ENCODE measurements at places on chromosomes 2 and 18.
A peak's percentile ranks its signal among the peaks of the same experiment; 100 is the strongest.

GRCh38 chr2:183078163-183078463 is 434 bp upstream of the DUSP19 start:
- H3K4me3 ChIP-seq: peak overlapping the region; percentile 78
- no peak for DNase-seq
- peaks cover 11% of the 10 kb centered on the region for H3K27me3 ChIP-seq
- no peaks in the 10 kb centered on the region for H3K36me3 ChIP-seq

DNA sequence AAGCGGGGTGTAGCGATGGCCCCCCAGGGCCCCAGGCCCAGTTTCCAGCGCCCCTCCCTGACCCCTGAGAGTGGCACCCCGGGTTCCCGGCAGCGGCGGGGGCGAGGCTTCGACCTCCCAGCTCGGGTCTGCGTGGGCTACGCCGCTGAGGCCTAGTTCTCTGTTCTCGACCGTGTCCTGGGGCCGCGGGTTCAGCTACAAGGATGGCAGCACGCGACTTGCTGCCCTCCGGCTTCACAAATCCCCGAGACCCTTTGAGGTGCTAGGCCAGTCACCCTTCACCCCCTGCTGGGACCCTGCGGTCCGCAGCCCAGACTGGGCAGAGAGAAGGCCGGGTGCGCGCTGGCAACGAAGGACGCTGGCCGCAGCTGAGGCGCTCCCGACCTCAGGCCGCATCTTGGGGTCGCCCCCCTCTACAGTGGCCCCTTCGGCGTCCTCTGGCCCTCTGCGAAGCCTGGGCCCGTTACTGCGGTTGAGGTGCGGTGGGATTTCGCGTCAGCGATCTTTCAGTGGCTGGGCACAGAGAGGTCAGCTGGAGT is 1.2 kb downstream of the OTX1 start:
- peak; percentile 60 for DNase-seq
- H3K36me3 ChIP-seq: no peaks in the 10 kb centered on the region
- H3K27ac ChIP-seq: no peak overlapping the region
- H3K27me3 ChIP-seq: peaks cover 77% of the 10 kb centered on the region

DNA sequence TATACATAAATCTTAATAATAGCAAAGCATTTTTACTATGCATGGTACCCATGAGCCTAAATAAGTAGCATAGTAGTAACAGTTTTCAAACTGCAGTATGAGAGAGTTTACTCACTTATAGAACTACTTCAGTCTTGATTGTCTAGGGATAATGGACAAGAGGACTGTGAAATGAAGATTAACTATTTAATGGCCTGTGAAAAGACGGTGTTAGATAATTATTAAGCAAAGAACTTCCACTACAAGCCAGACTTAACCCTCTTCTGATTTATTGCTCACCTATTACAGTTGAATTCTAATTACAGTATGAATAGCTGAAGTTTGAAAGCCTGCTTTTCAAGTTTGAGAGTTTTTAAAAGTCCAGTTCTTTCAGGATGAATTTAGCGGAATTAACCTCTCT is 18.9 kb downstream of the PIK3C3 start:
- H3K27ac ChIP-seq: no peak overlapping the region
- DNase-seq: no peak
- peaks cover 7% of the 10 kb centered on the region for H3K36me3 ChIP-seq
- H3K4me1 ChIP-seq: no peaks in the 10 kb centered on the region

GRCh38 chr2:121826036-121826435 is 70.6 kb downstream of the TSN start:
- H3K36me3 ChIP-seq: no peaks in the 10 kb centered on the region
- no peak for DNase-seq
- no peak overlapping the region for H3K4me3 ChIP-seq
- H3K27me3 ChIP-seq: no peaks in the 10 kb centered on the region

DNA sequence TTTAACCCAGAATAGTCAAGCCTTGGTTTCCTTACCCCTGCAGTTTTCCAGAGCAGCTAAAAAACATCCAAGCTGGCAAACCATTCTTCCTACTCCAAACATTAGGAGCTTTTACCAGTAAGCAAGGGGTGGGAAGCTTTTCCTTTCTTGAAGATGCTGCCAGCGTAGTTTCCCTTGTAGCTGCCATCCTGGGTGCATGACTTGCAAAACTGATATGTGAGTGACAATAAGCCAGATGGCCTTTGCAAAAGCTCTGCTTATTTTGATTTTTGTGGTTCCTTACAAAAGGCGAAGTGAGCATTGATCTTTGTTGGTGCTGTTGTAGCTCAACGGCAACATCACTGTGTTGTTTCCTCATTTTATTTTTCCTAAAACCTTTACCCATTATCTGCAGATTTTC is 138.8 kb downstream of the WDSUB1 start:
- H3K27ac ChIP-seq: no peak overlapping the region
- H3K4me1 ChIP-seq: no peaks in the 10 kb centered on the region
- DNase-seq: no peak
- H3K36me3 ChIP-seq: peaks cover 18% of the 10 kb centered on the region

GRCh38 chr18:76131738-76132137 is 363.3 kb downstream of the ZNF516 start:
- no peak overlapping the region for H3K27ac ChIP-seq
- no peak for DNase-seq
- no peaks in the 10 kb centered on the region for H3K36me3 ChIP-seq
- no peaks in the 10 kb centered on the region for H3K27me3 ChIP-seq
- no peak overlapping the region for H3K4me3 ChIP-seq

- H3K4me1 ChIP-seq: no peaks in the 10 kb centered on the region
- H3K4me3 ChIP-seq: no peak overlapping the region
- H3K27me3 ChIP-seq: no peaks in the 10 kb centered on the region
- no peak for DNase-seq
Measured at GRCh38 chr18:44701227-44701626, 20.5 kb downstream of the SETBP1 start.

Data from osteoblast (primary cell).